ENCODE measurements at places on chromosomes 13 and 19. TPM values are rescaled to one million over a fixed set of nuclear protein-coding genes. Genes with fewer than 3 reads are reported as not detected.

The FREM2 gene
- total RNA-seq, result 0.31 TPM

The ZNF426 gene
- total RNA-seq, result 22.7 TPM

The SKA3 gene
- 10.3 TPM for total RNA-seq

The KMT5C gene
- 20.1 TPM for total RNA-seq

The MBD3L3 gene
- total RNA-seq, result 0.75 TPM

The CD79A gene
- 0.41 TPM for total RNA-seq

DNA sequence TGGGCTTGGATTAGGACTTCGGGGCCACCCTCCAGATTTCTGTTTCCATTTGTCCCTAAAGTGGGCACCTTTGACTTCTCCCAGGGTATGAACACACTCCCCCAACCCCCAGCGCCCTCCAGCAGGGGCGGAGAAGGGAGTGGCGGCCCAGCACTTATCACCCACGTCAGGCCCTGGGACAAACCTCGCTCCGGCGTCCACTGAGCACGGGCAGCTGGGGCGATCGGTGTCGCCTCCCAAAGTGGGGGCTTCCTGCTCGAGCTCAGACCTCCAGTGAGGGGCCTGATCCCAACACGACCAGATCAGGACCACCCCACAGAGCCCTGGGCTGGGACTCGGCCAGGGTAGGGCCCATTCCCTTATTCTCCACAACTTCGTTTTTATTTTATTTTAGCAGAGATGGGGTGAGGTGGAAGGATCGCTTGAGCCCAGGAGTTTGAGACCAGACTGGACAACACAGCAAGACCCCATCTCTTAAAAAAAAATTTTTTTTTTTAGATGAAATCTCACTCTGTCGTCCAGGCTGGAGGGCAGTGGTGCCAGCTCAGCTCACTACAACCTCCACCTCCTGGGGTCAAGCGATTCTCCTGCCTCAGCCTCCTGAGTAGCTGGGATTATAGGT, 3.7 kb upstream of the TCF3 start:
- ATAC-seq, result no peak

DNA sequence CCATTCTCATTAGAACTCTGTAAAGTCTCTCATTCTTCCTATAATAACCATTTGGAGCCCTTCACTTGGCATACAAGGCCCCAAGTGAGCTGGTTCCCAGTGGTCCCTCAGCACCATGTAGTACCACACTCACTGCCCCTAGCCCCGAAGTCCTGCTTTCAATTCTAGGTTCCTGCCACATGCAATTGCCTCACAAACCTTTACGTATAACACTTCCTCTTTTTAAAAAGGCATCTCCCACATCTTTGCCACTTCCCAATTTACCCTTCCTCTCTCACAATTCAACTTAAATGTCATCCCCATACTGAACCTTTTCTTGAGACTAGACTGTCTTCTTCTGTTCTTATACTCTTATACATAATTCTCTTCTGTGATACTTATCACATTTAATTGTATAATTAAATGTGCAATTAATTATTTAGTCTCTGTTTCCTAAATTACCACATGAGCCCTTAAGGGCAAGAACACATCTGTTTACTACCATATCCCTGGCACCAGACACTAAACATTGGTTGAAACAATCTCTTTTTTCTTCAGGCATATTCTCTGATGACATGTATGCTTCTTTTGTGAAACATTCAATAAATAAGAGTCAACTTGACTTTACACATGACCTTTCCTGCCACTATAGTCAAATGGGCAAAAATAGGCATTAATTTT, 304.0 kb downstream of the SPRY2 start:
- ATAC-seq, result peak; percentile 7

DNA sequence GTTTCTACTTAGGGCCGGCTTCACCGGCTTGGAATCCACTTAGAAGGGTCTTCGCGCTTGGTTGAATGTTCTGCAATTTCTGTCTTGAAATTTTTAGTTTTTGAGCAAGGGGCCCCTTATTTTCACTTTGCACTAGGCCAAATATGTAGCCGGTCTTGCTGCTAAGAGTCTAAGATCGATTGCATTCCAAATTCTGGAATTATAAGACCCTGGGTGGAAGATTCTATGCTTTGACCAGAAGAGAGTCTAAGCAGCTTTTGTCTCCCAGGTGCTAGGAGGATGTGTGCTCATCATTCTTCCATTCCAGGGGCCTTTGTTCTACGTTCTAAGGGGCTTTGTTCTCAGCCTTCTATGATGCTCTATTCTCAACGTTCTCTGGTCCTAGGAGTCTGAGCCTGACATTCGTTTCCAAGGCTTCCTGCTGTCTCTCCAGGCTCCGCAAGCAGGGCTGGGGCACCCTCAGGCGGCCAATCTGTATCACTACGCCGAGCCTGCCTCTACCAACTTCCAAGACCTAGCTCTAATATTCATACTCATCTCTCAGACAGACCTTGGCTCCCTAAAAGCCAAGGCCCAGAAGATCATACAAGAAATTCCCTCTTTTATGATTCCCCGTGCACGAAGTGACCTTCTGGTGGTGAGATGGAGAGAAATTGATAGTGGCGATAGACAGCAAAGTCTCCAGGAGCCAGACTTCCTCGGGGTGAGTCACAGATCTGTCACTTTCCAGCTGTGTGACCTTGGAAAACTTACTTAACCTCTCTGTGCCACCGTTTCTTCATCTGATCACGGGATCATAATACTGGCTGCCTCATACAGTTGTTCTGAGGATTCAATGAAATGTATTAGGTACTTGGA, 982 bp upstream of the DACT3 start:
- peak; percentile 35 for ATAC-seq

GRCh38 chr13:48232420-48233045, 473 bp upstream of the ITM2B start:
- peak; percentile 0 for ATAC-seq

GRCh38 chr13:29125934-29126424, 305.8 kb downstream of the MTUS2 start:
- no peak for ATAC-seq

DNA sequence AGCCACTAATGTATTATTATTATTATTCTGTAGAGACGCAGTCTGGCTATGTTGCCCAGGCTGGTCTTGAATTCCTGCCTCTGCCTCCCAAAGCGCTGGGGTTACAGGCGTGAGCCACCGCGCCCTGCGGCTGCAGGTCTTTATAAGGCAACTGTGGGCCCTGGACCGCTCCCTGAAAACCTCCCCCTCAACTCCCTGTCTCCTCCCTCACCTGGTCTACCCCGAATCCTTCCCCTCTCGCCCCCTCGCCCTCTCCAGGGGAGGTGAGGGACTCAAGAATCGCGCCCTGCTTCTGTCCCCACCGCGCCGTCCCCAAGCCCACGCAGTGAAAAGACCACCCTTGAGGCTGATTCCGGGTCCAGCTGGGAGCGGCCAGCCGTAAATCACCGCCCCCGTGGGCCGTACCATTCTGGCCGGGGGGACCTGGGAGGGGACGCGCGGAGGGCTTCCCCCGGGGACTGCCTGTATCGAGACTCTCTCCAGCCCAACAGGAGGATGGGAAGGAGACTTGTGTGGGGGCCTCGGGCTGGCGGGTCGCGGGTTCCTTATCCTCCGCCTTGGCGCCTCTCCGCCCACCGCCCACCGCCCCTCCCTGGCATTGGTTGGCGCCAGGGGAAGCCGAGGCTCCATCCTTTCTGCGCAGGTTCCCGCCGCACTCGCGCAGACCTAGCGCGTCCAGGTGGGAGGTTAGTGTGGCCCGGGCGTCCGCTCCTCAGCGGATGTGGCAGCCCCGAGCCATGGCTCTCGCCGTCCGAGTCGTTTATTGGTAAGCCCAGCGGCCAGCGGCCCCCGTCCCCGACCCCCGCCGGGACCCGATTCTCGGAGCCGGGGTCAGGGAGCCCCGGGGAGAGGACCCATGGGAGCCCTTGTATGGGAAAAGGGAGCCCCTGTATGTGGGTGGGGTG, at the start of gene SELENOW:
Gene SELENOW (plus strand): TSS at position 655 of the 905 bp plus-strand sequence. CDS start 83 bp downstream, at position 738.
- peak; percentile 93 for ATAC-seq

- peak; percentile 65 for ATAC-seq
These were observed 66.9 kb downstream of the MICU2 start for GRCh38 chr13:21537105-21537504.

DNA sequence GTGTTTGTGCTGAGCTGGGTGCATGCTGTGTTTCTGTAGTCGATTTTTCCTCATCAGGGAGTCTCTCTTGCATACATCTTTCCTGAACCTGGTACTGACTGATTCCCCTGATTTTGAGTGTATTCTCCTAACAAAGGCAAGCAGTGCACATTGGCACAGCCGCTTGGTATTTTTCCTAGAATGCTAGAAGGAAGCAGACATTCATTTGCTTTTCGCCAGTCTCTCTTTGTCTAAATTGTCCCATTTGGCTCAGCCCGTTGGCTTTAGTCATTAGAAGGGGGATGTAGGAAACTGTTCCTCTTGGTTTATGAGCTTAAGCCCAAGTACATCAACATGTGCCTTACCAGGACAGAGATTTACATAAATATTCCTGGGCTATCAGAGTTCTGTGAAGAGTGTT, 266.1 kb upstream of the TMTC4 start:
- ATAC-seq, result no peak

- ATAC-seq, result peak; percentile 12
These were observed at the start of gene ITGBL1 for GRCh38 chr13:101452519-101453485. Gene ITGBL1 (plus strand): TSS chr13:101452675. CDS start chr13:101452834, 159 bp downstream.

GRCh38 chr19:10201176-10201575, 6.4 kb upstream of the DNMT1 start:
- ATAC-seq, result no peak

- ATAC-seq, result no peak
These were observed 190.4 kb upstream of the SOX1 start for GRCh38 chr13:111876506-111876905.

GRCh38 chr19:49588365-49589122, 2.4 kb upstream of the PRR12 start:
- no peak for ATAC-seq

DNA sequence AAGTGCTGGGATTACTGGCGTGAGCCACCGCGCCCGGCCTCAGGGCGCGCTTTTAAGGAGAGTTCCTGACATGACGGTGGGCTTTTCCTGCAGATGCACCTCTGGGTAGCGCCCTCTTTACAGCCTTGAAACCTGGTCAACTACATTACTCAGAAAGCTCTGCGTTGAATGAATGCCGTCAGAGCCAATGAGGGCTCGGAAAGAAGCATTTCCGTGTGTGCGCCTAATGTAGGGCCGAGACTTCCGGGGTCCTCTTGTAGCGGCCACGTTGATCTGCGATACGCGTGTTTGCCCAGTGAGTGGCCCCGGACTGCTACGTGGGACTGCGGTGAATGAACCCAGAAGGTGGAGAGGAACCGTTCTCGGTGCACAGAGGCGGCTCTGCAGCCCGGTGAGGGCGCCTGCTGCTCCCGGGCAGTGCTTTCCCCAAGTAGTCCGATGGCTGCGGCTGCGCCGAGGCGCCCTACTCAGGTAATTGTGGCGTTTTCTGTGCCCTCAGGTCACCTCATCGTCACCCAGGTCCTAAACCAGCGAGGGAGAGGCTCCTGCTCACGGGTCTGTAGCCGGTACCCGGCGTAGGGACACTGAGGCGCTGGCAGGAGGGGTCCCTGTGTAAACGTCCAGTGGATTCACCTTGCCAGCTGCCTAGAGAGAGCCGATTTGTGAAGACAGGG, 4.9 kb upstream of the ZNF552 start:
- ATAC-seq, result peak; percentile 88

Measured in motor neuron (in vitro differentiated cells).